Posterior cingulate gyrus (tissue), 11 donors: ENCODE measurements at places on chromosomes 12 and 14.

GRCh38 chr14:54650331-54650958, 83.5 kb downstream of the SAMD4A start:
- no peak for DNase-seq

GRCh38 chr14:23151342-23151741, 32.1 kb downstream of the SLC7A8 start:
- no peak for DNase-seq

GRCh38 chr14:22982477-22983245, at the start of gene AJUBA:
TSS of gene AJUBA (minus strand) at chr14:22982551. CDS start at chr14:22982266, 285 bp downstream.
- peak; percentile 87 for DNase-seq

DNA sequence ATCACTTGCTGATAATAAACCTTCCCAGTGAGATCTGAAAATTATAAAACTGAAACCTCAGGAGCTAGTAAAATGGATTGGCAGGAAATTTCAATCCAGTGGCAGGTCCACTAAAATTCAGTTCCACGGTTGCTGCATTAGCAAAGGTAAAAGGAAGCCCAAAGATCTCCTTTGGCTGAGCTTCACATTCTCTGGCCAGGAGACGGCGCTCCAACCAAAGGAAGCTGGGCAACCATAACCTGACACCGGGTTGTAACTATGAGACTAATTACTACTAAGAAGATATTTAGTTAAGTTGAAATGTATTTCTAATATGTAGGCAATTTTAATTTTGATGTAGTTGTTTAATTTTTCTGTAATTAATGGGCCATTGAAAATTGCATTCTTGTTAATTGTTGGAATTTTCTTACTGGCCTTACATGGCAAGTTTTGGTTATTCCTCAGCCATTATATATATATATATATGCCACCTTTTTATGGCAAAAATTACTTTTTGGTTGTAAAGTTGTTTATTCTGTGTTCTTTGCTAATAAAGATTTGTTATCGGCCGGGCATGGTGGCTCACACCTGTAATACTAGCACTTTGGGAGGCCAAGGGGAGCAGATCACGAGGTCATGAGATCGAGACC, 17.0 kb downstream of the OR8S1 start:
- DNase-seq: peak; percentile 78

DNA sequence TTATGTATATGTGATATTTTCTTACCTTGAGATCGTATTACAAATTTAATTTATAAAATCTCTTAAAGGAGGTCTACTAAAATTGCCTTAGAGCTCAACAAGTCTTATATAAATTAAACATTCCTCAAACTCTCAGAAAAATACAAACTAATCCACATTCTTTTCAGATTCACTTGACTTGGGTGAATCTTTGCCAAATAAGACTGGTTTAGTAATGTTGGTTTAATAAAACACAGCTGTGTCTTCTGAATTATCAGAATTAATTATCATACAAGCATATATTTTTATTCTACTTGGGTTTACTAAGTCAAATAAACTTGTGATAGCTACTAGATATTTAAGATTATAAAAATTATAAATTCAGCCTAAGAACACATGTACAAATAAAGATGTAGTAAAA, 13.3 kb downstream of the GLIPR1L2 start:
- DNase-seq: no peak

DNA sequence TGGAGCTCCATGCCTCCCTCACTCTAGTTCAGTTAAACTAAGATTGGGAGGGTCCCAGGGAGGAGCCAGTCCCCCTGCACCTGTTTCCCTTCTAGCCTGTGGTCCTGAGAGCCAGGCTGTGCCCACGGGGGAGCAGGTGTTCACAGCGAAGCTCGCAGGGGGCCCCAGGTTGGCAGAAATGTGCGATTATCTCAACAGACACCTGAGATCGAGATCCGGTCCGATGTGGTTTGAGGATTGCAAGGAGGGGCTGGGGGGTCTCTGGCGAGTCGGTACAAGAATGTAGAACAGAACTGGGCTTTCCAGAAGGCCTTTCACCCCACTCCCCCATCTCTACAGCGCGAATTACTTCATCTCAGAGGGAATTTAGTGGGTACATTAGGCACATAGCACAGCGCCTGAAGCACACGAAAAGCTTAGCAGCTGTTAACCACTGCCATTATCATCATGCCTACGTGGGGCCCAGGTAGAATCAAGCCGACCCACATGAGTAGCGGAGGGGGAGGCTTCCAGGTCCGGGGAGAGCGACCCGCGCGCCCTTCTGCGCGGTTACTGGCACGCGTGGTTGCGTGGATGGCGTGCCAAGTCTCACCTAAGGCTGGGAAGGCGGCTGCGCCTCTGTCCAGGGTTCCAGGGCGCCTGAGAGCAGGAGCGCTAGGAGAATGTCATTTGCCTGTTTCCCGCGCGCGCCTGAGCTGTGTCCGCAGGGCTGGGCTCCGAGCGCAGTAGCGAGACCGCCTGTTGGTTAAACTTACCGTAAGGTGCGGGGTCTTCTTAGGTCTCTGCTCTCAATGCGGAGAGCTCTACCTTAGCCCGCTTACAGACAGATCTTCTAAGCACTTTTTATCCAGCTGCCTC, 1539.5 kb upstream of the TMEM132C start:
- DNase-seq: no peak

- DNase-seq: no peak
Observed at GRCh38 chr12:64819816-64820402, 4.5 kb upstream of the TBC1D30 start.

- DNase-seq: no peak
Observed at GRCh38 chr12:22310275-22310674, 24.2 kb downstream of the ST8SIA1 start.

DNA sequence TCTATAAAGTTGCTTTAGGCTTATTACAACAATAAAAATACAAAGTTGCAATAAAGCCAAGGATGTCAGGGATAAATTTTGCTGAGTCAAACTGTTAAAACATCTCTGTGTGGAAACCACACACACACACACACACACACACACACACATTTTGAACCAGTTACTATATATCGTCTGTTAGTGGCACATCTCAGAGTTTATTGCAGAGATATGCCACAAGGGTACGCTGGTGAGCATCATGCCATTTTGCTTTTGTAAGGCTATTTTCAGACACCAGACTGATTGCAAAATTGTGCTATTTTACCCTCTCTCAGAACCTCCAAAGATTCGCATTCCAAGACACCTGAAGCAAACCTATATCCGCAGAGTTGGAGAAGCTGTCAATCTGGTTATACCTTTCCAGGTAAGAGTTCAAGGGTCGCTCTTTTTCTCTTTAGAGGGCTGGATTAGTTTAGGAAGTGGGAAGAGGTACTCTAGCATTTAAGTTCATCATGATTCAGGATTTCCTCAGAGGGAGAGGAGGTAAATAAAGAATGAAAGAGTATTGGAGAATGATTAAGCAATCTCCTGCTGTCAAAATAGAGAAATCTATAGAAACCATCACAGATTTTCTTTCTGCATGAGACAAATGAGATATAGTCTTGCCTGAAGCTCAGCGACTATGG, 27.3 kb upstream of the CHPT1 start:
- no peak for DNase-seq
